ENCODE measurements at places on chromosomes 16 and 17.

DNA sequence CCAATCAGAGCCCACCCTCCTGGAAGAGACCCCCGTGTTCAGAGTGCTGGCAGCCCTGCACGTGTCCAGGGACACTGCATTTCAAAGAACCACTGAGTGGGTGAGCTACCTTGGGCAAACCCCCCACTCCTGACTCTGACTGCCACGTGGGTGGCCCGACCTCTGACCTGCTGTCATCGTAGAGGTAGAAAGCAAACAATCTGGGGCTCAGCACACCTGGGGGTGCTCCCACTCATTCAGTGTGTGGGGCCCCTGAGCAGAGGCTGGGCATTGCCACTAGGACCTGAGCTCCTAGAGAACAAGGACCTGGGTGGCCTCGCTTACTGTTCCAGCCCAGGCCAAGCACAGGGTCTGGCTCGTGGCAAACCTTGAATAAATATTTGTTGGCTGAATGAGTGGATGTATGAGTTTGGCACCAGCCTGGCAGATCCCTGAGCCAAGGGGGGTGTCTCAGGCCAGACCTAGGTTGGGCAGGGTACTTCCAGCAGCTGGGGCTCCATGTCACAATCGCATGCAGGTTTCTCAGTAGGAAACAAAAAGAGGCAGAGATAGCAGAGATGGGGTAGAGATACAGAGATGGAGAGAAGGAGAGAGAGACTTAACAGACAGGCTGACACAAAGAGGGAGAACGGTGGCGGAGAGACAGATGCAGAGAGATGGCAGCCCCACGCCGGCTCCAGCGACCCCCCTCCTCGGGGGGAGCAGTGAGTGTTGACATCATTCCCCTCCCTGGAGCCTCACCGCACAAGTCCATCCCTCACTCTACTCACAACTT is 5.4 kb upstream of the DRC7 start:
- DNase-seq = peak; percentile 8

DNA sequence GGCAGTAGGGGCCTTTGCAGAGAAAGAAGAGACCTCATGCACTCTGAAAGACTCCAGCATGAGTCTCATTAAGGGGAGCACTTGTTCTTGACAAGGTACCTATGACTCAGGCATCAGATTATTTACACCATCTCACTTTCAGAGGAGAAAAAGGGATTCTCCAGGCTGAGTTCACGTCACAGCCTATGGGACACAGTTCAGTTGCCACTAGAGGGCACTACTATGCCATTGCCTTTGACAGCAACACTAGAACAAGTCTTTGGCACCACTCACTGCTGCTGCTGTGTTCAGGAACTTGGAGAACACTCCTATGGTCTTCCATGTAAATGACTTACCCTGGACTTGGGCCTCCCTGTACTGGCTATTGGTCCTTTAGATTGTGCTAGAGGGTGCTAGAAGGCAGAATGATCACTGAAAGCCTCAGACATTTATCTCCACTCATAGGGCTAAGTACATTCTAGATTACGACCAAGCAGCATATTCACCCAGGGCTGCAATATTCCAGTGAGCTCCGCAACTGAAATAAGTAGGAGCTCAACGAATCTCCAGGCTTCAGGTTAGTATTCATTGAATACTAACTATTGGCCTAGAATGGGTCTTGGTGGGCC is 225.1 kb upstream of the CA10 start:
- peak; percentile 67 for DNase-seq

DNA sequence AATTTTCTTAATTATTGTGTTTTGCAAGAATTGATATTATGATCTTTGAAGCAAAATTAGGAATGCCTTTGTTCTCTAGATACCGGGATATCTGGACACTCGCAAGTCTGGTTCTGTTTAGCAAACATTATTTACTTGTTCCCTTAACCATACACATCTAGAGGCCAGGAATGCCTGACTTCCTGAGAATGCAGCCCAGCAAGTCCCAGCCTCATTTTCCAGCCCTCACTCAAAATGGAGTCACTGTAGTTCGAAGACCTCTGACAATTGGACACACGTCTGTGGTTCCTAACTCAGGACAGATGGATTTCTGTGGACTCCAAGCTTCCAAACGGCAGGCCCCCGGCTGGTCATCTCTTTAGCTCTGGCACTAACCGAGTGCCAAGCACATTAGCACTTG is 355.4 kb upstream of the RBFOX1 start:
- no peak for DNase-seq

DNA sequence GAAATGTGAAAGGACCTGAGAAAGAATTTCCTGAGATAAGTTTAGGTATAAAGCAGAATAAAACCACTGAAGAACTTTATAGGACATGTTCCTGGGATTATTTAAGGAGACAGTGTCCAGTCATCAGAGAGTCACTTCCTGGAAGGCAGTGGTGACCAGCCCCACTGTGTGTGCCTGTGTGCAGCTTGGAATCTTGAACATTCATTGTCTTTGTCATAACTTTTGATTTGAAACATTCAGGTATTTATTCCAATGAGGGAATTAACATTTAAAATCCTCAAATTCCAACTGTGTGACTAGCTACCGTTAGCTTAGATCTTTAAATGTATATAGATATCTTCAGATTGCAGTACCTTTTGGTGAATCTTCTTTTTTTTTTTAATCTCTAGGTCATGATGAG is 61.7 kb upstream of the MRC2 start:
- DNase-seq = no peak

DNA sequence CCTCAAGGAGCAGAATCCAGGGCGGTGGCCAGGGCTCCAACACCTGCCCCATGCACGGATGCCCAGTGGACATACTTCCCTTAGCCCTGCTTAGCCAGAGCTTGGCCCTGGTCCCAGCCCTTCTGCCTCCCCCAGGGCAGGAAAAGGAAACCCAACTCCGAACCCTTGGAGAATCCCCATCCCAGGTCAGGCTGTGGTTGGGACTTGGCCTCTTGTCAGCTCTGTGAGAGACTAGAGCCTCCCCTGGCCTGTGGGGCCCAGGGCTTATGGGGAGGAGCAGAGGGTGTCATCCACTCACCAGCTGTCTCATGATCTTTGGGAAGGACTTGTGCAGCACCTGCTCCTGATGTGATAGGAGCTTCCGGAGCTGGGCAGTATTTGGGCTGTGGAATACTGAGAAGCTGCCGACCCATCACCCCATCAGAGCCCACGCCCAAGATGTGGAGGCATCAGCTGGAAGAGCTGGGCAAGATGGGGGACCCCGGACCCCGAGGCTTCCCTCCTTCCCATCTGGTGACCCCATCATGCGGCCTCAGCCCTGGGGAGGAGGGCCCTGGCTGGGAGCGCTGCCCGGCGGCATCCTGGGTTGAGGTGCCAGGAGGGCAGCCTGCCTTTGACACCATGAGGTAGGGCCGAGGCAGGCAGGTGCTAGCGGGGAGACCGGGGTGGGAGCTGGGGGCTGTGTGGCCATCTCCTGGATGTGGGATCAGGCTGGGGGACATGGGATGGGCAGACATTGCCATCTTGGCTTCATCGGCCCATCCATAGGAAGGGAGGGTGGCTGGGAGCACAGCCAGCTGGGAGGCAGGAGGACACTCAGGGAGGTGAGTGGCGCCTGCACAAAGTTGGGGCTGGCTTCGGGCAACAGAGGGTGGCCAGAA is 45.1 kb downstream of the TNFRSF13B start:
- no peak for DNase-seq

DNA sequence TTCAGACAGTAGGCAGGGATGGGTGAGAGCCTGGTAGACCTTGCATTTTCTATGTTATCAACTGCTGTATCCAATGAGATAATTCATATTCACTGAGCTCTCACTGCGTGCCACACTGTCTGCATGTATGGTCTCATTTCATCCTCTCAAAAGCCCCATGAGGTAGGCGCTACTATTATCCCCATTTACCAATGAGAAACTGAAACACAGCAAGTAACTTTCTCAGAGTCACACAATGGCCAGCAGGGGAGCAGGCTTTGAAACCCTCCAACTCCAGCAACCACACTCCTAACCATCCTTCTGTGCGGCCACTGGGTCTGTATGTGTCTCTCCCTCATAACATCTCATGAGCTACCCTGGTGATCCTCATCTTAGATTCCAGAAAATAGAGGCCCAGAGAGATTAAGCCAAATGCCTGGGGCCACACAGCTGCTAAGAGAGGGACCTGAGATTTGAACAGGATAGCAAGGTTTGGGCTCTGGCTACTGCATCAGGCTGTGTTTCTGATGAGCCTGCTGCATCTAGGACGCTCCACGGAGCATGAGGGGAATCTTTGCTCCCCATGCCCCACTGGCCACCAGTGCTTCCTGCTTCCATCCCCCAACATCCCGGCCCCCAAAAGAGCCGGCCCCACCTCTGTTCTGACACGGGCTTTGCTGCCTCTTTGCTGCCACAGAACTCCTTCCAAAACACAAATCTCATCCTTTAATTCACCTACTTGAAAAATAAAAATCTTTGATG is 3.2 kb downstream of the CCR7 start:
- no peak for DNase-seq

DNA sequence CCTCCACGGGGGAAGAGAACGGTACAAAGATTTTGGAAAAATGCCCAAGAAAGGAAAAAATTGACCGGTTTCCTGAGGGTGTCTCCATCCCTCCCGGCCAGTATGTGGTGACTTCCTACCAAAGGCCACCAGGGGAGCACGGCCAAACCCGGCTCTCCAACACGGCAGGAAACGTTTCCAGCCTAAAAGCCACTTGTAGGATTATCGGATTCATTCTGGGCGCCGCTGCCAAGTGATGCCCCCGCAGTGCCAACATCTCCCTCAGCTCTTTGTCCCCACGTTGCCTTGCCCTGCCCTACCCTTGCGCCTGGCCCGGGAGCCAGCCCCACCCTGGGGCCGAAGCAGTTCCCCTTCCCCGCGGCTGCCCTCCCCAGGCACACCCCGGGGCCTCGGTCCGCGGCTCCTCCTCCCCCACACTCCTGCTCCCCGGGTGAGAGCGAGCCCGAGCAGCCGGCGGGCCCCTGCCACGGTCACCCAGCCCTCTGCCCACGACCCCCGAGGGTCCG is 688 bp downstream of the CRK start:
- peak; percentile 36 for DNase-seq

DNA sequence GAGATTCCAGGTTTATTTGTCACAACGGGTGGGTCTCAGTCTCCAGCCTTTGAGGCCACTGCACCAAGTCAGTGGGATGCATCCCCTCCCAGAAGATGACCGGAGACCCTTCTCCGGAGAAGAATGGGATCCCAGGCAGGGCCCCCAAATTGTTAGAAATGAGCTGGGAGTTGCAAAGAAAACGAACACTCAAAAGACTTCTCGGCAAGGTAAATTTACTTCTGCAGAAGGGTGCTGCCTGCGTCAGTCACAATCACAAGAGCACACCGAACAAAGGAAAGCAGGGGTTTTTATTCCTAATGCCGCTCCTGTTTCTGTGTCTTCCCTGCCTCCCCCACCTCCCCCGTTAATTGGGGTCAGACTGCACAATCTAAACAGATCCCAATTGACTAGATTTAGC is 61.4 kb downstream of the ATF7IP2 start:
- no peak for DNase-seq

GRCh38 chr17:77618173-77618572 is 340.3 kb upstream of the TNRC6C start:
- no peak for DNase-seq

GRCh38 chr17:31401456-31402254 is 10.2 kb downstream of the RAB11FIP4 start:
- DNase-seq = no peak

DNA sequence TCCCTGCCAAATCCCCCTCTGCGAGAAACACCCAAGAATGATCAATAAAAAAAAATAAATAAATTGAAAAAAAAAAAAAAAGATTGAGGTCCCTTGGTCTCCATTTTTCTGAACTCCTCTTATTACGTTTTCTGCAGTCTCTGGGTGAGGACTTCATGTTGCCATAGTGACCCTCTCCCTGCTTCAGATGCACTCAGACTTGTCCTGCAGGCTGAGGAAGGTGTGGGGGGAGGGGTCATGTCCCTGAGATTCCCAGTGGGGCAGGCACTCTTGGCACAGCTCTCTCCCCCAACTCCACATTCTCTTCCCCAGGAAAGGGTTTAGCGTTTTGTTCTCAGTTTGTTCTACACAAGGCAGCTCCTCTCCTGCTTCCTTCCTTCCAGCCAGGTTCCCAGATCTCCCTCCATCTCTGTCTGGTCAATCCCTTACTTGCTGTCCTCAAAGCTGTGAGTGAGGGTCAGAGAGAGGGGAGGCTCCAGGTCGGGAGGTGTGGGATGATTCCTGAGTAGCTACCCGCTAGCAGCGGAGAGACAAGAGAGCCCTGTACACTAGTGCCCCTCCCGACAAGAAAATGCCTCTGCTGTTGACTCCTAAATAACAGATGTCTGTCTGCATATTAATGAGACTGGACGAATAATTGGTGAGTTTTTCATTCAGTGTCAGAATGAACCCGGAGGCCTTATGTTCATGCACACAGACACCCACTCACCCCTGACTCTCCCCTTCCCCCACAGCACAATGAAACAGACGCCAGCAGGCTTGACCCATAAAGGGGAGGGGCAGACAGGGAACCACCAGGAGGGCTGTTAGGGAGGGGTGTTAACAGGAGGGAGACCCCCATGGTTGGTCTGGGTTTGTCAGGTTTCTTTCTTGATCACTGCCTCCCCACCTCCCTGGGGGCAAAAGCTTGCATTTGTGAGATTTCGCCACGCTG is 9.2 kb downstream of the RND2 start:
- no peak for DNase-seq

DNA sequence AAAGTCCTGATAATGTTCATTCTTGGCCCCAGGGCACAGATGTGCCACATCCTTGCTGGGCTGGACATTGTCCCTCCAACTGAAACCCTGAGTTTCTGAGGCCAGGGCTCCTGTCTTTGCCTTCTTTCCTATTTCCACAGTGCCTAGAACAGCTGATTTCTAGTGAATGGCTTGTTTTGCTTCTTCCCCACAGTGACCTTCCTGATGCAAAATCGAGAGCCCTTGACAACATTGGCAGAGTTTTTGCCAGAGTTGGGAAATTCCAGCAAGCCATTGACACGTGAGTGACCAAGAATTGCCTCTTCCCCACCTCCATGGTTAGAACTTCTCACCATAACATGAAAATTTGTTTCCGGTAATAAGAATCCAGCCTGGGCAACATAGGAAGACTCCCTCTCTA is 14.5 kb downstream of the ODAD4 start:
- no peak for DNase-seq

GRCh38 chr17:81976332-81977210 is 858 bp upstream of the ASPSCR1 start:
- DNase-seq = peak; percentile 41

Measured in NCI-H1092 treated with DMSO at 0.1 percent for 48 hours (cell line).